Germinal center (tissue), 1 donor: ENCODE measurements at places on chromosomes 13 and 19.

- DNase-seq: no peak
Observed at GRCh38 chr13:43030548-43030947, 7.2 kb downstream of the DNAJC15 start.

GRCh38 chr13:27118428-27119054 is 53.1 kb downstream of the USP12 start:
- DNase-seq: no peak

- no peak for DNase-seq
Observed at GRCh38 chr13:35797991-35798390, 321.5 kb upstream of the MAB21L1 start.

- DNase-seq: no peak
Observed at GRCh38 chr19:34793565-34793964, 20.6 kb upstream of the ZNF599 start.

DNA sequence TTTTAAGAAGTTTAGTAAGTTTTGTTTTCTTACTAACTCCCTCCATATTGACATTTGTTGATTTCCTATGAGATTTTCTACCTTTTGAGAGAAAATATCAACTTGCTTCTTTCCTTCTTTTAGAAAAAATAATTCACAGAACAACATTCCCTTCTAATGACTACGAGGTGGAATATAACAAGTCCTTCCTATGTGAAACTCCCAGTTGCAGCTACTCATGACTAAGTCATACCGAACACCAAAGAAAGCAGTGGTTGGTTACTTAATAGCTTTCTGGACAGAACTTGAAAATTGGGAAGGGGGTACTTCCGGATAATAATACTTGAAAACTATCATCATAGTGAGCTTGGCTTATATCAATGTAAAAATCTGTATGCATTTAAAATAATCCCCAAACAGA is 144.8 kb downstream of the DACH1 start:
- DNase-seq: no peak

DNA sequence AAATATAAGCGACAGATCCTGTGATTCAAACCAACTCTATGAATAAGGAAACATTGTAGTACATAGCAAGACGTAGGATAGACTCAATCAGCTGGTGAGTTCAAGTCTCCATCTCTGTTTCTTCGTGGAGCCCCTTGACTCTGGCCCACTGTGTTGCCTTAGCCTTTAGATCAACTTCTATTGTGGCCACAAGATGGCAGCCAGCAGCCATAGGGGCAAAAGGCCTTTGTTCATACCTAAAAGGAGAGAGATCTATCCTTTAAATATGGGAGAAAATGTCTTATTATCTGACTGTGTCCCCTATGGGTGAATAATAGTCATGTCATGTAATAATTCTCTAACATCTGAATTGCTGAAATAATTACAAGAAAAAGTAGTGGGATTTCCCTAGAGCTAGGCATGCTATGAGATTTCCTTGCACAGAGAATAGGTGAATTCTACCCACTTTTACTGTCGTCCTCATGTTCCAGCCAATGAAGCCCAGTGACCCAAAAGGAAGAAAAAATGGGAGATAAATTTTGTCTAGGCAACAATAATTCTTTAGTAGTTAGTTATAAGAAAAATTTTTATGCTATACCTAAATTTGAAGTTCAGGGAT is 129.4 kb downstream of the PCDH20 start:
- DNase-seq: no peak

DNA sequence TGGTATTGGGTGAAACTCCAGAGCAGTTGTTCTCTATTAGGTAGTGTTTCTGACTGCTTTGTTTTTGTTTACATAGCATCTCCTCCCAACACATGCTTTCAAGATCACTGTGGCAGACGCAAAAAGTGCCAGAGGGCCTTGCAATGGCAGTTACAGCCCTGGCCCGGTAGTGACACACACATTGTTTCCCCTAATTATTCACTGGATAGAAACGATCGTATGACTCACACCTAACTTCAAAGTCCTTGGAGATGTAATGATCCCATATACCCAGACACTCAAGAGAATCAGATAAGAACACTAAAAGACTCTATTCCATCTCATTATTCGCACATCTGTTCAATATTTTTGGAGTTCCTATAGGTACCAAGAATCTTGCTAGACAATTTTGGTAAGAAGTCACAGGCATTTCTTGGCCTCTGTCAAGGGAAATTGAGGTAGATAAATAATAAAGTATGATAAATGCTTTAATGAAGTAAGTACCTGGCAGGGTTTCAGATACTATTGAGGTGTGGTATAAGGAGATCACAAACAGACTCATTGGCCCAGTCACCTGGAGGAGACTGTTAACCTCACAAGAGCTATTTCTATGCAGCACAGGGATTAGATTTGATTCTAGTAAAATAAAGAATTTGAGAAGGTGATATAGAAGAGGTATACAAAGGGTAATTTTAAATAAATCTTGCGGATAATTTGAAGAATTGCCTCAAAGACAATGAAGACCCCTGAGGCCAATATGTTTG is 485.3 kb downstream of the SLITRK6 start:
- DNase-seq: no peak

DNA sequence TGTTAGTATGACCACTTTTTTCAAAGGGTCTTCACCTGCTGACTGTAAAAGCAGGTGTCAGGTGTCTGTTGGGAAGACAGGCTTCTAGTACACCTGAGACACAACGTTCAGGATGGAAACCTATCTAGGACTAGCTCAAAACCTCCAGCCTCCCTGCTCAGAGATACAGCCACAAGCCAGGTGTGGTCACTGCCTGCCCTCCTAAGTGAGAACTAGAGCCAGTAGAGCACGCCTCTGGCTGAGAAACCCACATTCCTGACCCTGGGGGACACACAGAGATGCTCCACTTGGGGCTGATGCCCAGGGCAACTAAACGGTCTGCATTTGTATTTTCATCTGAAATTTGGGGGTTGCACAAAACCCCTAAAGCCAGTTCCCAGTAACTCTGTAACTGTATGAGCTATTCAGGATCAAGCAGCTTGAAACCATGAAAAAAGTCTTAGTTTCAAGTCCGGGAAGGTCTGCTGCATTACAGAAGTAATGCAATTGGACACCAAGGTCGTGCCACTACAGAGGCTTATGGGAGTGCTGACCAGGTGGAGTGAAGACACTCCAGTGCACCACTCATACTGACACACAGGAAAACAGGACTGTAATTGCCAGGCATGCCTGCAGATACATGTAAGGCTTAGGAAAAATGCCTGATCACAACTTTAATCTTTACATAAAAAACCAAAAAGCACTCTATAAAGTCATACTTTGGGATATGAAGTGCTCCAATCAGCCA is 27.8 kb downstream of the ANKRD10 start:
- DNase-seq: no peak

GRCh38 chr19:16520986-16521624 is 21.1 kb downstream of the CHERP start:
- DNase-seq: no peak

DNA sequence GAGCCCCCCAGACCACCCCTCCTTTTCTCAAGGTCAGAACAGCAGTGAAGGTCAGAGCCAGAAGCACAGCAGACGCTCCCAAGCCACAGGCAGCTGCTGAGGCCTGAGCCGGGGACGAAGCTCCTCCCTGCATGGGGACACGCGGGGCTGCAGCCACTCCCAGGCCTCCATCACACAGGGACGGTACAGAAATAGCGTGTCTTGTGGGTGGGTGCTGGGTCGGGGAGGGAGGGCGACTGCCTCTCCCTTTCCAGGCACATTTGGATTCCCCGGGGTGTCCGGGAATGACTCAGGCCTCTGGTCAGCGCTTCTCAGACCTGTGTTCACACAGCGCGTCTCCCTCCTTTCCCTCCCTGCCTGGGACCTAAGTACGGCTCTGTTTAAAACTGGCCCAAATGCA is 33.2 kb downstream of the RASA3 start:
- no peak for DNase-seq

DNA sequence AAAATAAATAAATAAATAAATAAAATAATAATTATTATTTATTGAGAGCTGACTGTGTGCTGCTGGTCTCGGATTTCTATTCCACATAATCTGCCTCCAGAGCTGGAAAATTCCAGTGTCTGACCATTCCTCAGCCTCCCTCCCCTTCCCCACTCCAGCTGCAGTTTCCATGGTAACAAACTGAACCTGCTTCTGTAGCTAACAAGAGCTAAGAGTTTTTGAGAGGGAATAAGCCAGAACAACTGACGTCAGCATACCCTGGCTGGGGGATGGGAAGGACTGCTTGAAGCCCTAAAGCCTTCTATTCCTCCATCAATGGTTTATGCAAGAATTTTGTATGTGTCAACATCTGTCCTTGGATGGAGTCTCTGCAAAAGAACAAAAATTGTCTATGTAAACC is 26.0 kb upstream of the PEG3 start:
- DNase-seq: no peak

- no peak for DNase-seq
Observed at GRCh38 chr13:33193428-33193974, 92.1 kb downstream of the STARD13 start.

DNA sequence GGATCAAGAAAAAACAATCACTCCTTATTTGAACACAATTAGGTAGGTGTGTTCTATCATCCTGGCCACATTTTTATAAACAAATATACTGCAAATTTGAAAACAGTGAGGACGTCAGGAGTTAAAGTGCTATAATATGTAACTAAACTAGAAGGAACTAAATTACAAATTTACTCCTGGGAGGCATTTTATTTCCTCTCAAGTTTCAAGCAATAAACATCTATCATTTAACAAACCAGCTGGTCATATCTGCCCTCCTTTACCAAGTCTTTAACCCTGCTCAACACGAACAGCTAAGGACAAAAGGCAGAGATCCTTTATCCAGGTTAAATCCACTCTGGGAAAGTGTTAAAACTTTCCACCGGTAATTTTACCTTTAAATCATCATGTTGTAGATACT is 26.5 kb downstream of the ANKRD10 start:
- DNase-seq: no peak

DNA sequence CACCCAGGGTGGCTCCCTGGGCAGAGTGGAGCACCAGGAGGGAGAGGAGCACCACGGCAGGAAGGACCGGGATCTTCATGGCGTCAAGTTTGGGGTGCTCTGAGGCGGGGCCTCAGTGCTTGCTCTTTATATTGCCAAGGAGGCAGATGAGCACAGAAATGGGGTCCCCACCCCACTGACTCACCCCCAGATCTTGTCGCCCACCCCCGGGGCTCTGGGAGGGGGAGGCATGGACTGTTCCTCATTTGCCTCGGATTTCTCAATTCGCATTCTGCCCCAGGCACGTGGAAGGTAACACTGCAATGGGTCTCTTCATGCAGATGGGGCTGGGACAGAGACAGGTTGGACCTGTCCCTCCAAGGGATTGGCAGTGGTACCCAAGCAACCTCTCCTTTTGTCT is at the start of gene KRTDAP:
Gene KRTDAP (minus strand): TSS at position 101 of the 400 bp plus-strand sequence. CDS start 22 bp downstream, at position 79.
- no peak for DNase-seq

DNA sequence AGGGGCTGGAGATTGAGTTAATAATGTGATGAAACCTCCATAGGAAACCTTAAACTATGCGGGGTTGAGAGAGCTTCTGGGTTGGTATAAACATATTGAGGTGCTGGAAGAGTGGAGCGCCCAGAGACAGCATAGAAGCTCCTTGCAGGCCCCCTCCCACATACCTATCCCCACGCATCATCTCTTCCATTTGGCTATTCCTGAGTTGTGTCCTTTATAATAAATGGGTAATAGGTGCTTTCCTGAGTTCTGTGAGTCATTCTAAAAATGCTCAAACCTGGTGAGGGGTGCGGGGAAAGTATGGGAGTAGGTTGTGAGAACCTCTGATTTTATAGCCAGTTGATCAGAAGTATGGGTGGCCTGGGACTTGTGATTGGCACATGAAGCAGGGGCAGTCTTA is 14.6 kb downstream of the CCDC122 start:
- DNase-seq: no peak

DNA sequence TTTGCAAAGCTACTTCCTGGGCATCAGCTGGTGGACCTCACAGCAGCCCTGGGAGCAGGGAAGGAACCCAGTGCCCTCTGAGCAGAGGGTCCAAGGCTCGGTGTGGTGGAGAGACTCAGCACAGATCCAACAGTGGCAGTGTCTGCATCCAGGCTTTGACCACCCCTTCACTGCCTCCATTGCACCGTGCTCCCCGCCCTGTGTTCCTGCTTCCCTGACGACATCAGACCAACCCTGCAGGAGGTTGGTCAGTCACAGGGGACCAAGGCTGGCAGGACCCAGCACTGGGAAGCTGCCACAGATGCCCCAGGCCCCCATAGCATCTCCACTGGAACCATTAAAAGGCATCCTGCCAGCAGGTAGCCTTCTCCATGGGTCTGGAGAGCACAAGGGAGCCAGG is 7.8 kb upstream of the VSTM2B start:
- no peak for DNase-seq

DNA sequence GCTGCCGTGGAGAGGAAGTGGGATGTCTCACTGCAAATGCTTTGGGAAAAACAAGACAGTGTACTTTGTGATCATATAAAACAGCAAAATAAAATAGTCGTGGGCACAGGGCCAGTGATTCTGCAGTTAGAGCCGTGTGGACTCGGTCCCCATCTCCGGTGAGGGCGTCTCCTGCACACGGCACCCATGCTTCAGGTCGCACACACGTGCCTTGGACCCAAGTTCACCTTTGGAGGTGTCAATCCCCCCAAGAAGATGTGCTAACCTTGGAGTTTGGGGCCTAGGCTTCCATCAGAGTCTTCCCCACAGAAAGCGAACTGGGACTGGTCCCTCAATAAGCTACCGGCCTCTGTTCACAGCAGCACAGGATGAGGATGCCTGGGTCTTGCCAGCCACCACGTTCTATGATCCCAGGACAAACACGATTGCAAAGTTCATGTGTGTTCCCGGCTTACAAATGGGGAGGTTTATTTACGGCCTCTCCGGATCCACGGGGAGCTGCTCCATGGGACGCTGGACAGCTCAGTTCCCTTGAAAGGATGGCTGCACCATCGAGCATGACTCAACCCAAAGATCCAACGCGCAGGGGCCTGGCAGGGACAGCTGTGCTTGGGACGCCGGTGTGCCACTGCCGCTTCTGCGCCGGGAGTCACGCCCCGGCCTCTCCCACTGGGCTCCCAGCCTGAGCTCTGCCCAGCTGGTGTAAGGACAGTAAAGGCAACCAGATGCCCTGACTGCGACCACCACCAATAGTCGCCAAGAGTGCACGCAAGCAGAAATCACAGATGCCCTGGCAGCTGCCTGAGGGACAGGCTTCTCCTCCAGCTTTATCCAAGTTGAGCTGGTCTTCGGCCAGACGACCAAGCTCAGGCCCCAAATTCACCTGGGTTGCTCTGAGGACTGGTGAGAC is 8.6 kb downstream of the GAS6 start:
- no peak for DNase-seq

- DNase-seq: no peak
Observed at GRCh38 chr13:20151016-20151415, 9.8 kb downstream of the GJA3 start.

DNA sequence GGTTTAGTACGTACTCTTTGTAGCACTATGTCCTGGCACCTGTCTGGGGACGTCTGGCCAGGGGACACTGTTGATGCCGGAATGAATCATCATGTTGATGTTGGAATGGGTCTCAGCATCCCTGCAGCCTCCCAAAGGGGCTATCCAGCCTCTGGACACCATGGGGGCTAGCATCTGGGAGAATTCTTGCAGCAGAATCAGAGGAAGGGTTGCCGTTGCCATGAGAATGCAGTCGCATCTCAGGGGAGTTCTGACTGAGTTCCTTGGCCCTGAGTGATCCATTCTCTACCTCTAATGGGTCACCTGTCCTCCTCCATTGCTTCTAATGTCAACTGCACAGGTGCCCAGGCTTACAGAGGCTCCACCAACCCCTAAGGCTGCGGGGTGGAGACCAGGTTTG is 129.1 kb downstream of the UQCRFS1 start:
- DNase-seq: no peak

- DNase-seq: peak; percentile 47
Observed at GRCh38 chr19:14072535-14073260, at the start of gene MISP3. Gene MISP3, plus strand, starts transcription at chr19:14072786. Its CDS starts 524 bp downstream, at chr19:14073310.
